SK-N-SH treated with all-trans-retinoic acid at 6 μM for 48 hours (cell line): ENCODE measurements at places on chromosomes 1 and 21.

DNA sequence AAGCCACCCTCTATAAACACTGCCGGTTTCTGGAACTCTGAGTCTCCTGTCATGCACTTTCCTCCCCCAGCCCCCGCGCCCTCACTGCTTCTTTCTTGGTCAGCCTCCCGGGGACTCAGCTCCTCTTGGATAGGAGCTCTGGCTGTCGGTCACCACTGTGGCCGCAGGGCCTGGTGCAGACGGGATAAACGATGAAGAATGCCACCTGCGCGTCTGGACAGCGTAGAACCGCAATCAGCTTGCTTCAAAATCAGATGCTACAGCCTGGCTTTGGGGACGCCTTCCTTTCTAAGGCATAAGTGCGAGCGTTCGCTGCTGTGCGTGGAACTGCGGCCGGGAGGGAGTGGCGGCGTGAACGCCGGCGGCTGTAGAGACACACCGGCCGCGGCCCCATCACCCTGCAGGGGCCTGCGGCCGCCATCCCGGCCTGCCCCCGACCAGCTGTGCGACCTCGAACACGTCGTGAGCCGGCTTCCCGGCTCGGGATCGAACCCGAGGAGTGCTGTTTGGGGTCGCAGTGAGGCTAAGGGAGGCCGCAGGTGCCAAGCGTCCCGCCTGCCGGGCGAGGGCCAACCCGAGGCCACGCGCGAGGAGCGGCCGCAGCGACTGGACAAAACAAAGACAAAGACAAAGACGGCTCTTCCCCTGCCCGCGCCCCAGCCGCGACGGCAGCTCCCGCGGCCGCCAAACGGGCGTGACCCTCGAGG, 688 bp downstream of the PTTG1IP start:
- peak; percentile 4; the same call in 2 of the 3 replicates for ATAC-seq

GRCh38 chr1:96997717-96998116, 276.1 kb downstream of the PTBP2 start:
- peak; percentile 73 for ATAC-seq

- no peak for ATAC-seq
These were observed 123.6 kb downstream of the AJAP1 start for GRCh38 chr1:4778056-4778455.

GRCh38 chr1:157073944-157074685, 25.5 kb downstream of the ETV3L start:
- ATAC-seq = peak; percentile 88

GRCh38 chr1:50490640-50491039, 67.4 kb upstream of the DMRTA2 start:
- ATAC-seq = no peak

DNA sequence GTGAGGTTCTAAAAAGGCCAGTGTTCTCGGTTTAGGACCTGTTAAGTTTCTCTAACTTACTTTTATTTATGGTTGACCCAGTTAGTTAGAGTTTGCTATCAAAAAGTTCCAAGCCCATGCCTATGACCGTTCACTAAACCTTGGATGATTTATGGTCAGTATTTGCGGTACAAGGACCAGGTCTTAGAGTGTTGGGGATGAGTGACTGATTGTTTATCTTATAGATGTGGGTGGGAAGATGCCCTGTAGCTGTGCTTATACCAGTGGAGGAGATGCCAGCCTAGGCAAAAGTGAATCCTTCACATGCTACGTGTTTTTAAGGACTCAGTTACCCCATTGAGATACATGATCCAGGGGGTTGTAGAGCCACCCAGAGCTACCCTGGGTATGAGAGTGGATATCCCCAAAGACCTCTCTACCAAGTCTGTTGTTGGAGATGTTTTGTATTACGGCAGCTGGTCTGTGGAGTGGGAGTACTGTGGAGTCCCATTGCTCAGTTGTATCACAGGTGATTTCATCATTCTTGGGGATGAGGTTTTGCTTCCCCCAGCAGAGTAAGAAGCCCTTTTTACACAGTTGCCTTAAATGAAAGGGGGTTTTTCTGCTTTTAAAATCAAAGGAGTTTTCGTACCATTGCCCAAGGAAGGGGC, 2.1 kb downstream of the SLC22A15 start:
- no peak for ATAC-seq

DNA sequence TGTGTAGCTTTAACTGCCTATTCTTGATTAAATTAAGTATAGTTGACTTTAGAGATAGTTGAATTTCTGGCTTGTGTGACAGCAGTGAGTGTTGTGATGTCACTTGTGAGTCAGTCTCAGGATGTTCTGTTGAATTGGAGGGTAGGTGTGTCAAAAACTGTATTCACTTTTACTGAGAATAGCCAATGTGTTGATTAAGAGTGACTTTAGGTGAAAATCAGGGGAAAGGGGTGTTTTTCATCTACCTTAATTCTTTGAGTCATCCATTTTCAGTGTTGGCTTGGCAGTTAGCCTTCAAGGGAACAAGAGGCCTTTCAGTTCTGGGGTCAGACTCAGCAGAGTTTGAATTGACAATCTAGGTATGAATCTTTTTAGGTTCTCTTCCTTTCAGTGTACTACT, 75.9 kb downstream of the CDC14A start:
- ATAC-seq = no peak

DNA sequence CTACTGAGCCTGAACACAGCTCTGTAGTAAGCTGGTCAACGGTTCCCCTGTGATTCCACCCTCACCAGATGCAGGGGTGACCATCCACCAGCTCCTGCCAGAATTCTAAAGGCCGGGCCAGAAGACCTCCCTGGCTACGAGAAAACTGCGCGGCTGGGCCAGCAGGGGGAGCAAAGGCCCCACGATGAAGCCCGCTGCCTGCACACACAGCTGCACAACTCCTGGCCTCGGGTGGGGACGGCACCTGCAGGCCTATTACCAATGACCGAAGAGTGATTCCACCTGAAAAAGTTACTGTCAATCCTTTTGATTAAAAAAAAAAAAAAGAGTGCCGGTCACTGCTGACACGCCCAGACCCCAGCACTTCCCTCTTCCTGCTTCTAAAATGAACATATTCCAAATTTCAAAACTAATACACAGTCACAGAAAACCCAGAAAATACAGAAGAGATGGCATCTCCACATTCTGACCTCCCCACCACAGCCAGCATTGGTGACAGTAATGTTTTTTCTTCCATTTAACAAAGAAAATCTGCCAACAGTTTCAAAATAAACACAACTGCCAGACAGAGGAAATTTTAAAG, 49.8 kb upstream of the RIPK4 start:
- ATAC-seq = peak; percentile 87

GRCh38 chr1:35939484-35939883, 8.6 kb downstream of the AGO3 start:
- no peak for ATAC-seq
